ENCODE measurements at places on chromosomes 12 and 14. TPM values are rescaled to one million over a fixed set of nuclear protein-coding genes. Genes with fewer than 3 reads are reported as not detected.

DNA sequence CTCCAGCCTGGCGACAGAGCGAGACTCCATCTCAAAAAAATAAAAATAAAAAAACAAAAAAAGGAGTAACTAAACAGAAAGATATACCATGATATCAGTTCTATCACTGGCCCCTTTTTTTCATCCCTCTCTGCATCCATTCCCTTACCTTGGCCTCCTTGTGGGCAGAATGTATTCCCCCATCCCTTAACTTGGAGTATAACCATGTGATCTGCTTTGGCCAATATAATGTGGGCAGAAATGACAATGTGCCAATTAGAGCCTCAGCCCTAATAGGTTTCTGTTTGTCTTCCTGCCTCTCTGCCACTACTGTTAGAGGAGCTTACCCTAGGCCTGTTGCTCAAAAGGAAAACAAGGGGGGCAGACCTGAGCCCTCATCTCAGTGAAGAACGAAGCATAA is 23.8 kb downstream of the GSC start:
- no peaks in the 10 kb centered on the region for H3K27me3 ChIP-seq
- peaks cover 26% of the 10 kb centered on the region for H3K4me1 ChIP-seq
- no peak overlapping the region for H3K4me3 ChIP-seq
- no peaks in the 10 kb centered on the region for H3K36me3 ChIP-seq
- H3K27ac ChIP-seq = no peak overlapping the region

- peaks cover 1% of the 10 kb centered on the region for H3K4me1 ChIP-seq
- no peak for DNase-seq
- no peaks in the 10 kb centered on the region for H3K27me3 ChIP-seq
- H3K4me3 ChIP-seq = no peak overlapping the region
- no peaks in the 10 kb centered on the region for H3K36me3 ChIP-seq
- H3K27ac ChIP-seq = peak overlapping the region; percentile 80
Measured at GRCh38 chr12:29639893-29640495, 142.5 kb upstream of the OVCH1 start.

- H3K27me3 ChIP-seq = no peaks in the 10 kb centered on the region
- H3K4me3 ChIP-seq = no peak overlapping the region
- no peak overlapping the region for H3K27ac ChIP-seq
- peak; percentile 14 for DNase-seq
- no peaks in the 10 kb centered on the region for H3K36me3 ChIP-seq
Measured at GRCh38 chr12:20601668-20602280, 93.4 kb upstream of the SLCO1C1 start.

DNA sequence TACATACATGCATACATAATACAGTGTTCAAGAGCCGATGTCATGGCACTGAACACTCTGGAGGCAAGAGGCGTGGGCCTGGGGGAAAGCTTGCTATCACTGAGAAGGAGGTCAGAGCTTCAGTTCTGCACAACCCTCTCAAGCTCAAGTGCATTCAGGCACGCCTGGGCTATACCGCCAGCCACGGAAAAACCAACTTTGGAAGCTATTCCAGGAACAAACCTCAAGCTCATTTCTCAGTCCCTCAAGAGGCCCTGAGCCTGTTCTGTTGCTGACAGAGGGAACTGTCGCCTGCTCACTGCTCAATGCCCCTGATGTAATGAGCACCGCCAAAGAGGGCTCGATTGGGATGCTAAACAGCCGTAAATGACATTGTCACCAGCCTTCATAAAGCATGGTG is 9.2 kb downstream of the NOS1 start:
- no peaks in the 10 kb centered on the region for H3K4me1 ChIP-seq
- no peaks in the 10 kb centered on the region for H3K36me3 ChIP-seq
- no peak overlapping the region for H3K4me3 ChIP-seq
- no peak for DNase-seq

- no peaks in the 10 kb centered on the region for H3K27me3 ChIP-seq
- H3K36me3 ChIP-seq = no peaks in the 10 kb centered on the region
- no peak for DNase-seq
- H3K4me3 ChIP-seq = no peak overlapping the region
- no peaks in the 10 kb centered on the region for H3K4me1 ChIP-seq
Measured at GRCh38 chr14:24804552-24805212, 170.7 kb upstream of the GZMB start.

DNA sequence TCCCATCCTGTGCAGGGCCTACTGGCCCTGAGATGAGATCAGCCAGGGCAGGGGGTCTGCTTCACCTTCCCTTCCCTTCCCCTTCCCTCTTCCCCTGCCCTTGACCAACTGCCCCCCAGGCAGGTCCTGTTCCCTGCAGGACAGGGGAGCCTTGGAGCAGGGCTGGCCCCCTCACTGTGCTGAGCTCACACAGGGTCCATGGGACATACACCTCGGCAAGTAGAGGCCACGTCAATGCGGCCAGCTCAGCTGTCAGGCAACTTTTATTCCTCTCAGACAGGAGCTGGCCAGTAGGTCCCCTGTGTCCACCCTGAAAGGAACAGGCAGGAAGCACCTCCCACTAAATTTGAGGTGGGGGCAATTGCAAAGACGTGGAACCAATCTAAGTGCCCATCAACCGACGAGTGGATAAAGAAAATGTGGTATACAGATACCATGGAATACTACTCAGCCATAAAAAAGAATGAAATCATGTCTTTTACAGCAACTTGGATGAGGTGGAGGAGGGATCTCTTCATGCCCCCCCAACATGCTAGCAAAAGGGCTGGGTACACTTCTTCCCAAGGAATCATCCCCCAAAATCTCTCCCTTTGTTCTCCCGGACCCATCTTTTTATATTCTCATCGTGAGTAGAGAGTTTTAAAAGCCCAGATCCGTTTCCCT is 148.7 kb downstream of the BCL11B start:
- H3K36me3 ChIP-seq = no peaks in the 10 kb centered on the region
- H3K27me3 ChIP-seq = no peaks in the 10 kb centered on the region
- no peak overlapping the region for H3K27ac ChIP-seq
- no peaks in the 10 kb centered on the region for H3K4me1 ChIP-seq

DNA sequence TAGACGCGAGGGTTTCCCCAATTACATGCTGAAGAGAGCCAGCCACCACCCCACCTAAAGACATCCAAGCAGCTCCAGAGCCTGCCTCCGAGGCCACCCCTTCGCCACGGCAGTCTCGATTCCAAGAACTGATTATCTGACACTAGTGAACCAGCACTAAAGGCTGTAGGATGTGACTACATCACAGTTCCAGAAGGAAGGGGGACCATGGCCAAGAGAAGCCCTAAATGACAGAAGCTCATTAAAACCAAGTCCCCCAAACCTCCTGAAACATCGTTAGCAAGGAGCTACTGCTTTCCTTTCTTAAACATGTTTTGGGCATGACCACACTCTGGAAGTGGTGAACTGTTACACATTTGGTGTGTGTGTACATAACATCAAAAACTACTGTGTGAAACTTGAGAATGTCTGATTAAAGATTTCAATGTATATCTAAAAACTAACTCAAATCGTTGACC is 88.2 kb downstream of the DUSP16 start:
- H3K4me1 ChIP-seq = no peaks in the 10 kb centered on the region
- H3K4me3 ChIP-seq = no peak overlapping the region
- no peaks in the 10 kb centered on the region for H3K27me3 ChIP-seq
- no peak overlapping the region for H3K27ac ChIP-seq

GRCh38 chr12:130401703-130402102 is 64.0 kb downstream of the PIWIL1 start:
- DNase-seq = peak; percentile 67
- no peak overlapping the region for H3K4me3 ChIP-seq
- no peak overlapping the region for H3K27ac ChIP-seq
- no peaks in the 10 kb centered on the region for H3K27me3 ChIP-seq

DNA sequence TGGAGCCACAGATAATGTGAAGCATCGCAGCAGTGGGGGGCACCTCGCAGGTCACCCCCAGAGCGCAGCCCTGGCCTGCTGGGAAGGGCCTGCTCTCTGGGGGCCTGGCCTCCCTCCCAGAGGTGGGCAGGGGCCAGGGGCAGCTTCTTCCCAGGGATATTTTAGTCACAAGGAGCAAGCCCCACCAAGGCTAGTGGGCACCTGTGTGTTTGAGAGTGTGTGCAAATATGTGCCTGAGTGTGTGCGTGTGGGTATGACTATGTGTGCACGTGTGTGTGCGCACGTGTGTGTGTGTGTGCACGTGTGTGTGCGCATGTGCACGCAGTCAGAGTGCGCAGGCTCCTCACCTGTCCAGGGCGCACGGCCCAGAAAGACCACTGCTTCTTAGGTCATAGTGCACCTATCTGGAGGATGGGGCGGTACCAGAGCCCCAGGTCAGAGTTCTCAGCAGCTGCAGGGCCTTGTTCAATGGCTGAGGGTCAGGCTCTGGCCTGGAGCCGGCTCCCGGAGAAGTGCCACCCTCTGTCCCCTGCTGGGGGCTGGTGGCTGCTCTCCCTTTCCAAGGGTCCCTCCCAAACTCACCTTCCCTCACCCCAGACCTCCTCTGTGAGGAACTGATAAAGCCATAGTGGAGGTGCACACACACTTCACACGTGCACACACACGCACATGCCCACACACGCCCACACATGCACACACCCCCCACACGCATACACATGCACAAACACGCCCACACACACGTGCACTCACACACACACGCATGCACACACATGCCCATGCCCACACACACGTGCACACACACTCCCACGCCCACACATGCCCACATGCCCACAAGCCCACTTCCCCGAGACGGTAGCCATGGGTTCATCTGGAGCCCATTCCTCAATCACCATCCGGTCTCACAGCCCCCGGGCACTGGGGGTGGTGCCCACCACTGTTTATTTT is 128.5 kb downstream of the KIF26A start:
- no peaks in the 10 kb centered on the region for H3K27me3 ChIP-seq
- H3K27ac ChIP-seq = no peak overlapping the region
- no peak for DNase-seq
- no peaks in the 10 kb centered on the region for H3K4me1 ChIP-seq
- H3K4me3 ChIP-seq = no peak overlapping the region
- H3K36me3 ChIP-seq = no peaks in the 10 kb centered on the region

TMEM52B gene
- not detected for total RNA-seq

DNA sequence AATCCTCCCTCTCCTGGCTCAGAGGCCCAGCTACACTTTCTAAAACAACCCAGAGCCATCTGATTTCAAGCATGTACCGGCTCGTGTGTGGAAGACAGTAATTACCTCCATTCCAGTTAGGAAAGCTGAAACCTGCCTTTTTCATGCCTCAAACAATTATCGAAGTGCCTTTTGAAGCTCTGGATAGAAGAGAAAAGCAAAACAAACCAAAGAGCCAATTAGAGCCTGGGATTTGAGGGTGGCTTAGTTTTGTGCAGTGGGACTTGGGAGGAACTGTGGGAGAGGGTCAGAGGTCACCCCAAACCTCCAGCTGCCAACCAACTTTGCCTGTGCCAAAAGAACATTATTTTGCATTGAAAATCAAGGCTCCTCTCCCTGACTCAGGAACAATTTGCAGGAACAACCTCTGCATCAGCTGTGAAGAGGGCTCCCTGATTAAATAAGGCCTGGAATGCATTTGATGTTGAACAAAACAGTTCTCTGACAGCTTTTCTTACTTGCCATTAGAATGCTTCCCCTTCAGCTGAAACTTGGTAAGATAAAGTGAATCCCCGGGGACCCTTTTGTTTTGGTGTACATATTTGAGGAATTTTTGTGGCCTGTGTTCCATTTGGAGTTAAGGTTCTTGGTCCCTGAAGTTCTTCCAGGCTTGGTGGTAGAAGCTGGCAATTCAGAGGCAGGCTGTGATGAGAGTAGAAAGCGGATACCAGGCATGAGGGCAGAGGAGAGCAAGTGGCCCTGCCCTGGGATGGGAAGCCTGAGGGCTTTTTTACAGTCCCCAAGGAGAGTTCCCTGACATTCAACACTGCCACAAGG is 270.1 kb downstream of the ZFP36L1 start:
- peak overlapping the region; percentile 93 for H3K27ac ChIP-seq
- peak; percentile 69 for DNase-seq
- no peaks in the 10 kb centered on the region for H3K27me3 ChIP-seq
- peak overlapping the region; percentile 6 for H3K4me3 ChIP-seq
- no peaks in the 10 kb centered on the region for H3K36me3 ChIP-seq

AQP6 gene
- 0.12 TPM for total RNA-seq

SLC25A21 gene
- 6.4 TPM for total RNA-seq

DNA sequence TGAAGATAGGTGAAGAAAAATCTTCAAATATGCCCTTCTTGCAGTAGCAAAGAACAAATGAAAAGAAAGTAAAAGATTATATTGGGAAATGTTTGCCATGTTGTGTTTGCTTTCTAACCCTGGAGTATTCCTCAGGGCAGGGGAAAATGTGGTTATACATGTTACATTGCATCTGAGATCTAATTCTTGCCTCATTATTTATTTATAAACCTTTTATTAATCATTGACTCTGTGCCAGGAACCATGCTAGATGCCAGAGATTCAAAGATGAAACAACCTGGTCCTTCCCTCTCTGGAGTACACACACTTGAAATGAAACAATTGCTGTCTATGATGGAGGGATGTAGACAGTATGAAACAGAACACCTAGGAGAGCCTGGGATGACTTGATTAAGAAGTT is 128.1 kb upstream of the HMGA2 start:
- H3K4me1 ChIP-seq = no peaks in the 10 kb centered on the region
- no peak for DNase-seq
- no peak overlapping the region for H3K4me3 ChIP-seq
- no peaks in the 10 kb centered on the region for H3K36me3 ChIP-seq
- no peaks in the 10 kb centered on the region for H3K27me3 ChIP-seq
- H3K27ac ChIP-seq = no peak overlapping the region

DNA sequence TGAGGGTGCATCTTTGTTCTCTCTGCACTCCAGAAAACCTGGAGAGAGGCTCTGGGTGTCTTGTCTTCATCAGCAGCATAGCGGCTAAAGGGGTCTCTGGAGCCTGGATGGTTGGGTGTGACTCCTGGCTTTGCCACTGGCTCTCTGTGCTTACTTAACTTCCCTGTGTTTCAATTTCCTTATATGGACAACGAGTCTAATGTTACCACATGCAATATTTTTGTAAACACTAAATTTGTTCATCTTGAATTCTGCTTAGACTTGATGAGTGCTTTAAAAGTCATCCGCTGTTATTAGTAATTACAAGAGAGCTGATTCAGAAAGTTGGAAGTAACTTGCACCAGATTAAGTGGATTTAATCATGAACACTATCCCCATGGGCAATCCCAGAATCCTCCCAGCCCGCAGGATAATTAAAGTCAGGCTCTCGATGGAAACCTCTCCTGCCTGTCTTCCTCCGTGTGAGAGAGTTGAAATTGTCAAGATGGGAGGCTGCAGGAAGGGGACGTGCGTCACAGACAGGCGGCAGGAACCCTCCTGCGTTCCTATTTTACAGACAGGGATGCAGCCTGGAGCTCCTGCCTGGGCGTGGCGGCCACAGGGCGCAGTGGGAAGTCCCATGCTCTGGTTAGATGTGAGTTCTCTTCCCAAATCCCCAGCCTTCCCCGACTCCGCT is 201.2 kb downstream of the TTC8 start:
- no peaks in the 10 kb centered on the region for H3K36me3 ChIP-seq
- H3K4me1 ChIP-seq = no peaks in the 10 kb centered on the region

GRCh38 chr12:104963757-104964156 is 5.7 kb upstream of the SLC41A2 start:
- H3K27ac ChIP-seq = no peak overlapping the region
- no peaks in the 10 kb centered on the region for H3K36me3 ChIP-seq
- no peak overlapping the region for H3K4me3 ChIP-seq
- H3K4me1 ChIP-seq = no peaks in the 10 kb centered on the region
- H3K27me3 ChIP-seq = peaks cover 18% of the 10 kb centered on the region

GRCh38 chr12:70724444-70724843 is 87.2 kb upstream of the PTPRB start:
- H3K36me3 ChIP-seq = no peaks in the 10 kb centered on the region
- peak; percentile 19 for DNase-seq
- H3K27ac ChIP-seq = no peak overlapping the region
- no peak overlapping the region for H3K4me3 ChIP-seq

GRCh38 chr14:96783043-96783914 is 13.9 kb upstream of the VRK1 start:
- H3K27me3 ChIP-seq = no peaks in the 10 kb centered on the region
- H3K36me3 ChIP-seq = no peaks in the 10 kb centered on the region
- no peaks in the 10 kb centered on the region for H3K4me1 ChIP-seq
- no peak for DNase-seq

Measured in neural progenitor cell (in vitro differentiated cells).